Lower leg skin (tissue), 4 donors: ENCODE measurements at places on chromosomes 2 and 18.

GRCh38 chr2:3423492-3424170, 44.1 kb downstream of the TRAPPC12 start:
- DNase-seq = peak; percentile 94

DNA sequence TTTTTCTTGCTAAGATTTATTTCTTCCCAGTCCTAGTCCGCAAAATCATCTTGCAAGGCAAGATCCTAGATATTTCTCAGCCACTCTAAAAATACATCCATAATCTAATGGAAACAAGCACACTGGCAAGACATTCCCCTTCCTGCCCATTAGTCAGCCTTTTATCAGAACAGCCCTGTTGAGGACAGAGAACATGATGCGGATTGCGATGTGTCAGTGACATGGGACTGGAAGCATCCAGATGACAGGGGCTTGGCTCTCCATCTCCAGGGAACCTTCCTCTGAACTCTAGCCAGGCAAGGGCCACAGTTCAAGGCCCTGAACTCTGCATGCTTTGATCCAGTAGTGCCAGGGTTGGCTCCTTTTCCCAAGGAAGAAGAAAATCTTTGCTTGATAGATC, 70.0 kb downstream of the VSNL1 start:
- no peak for DNase-seq

DNA sequence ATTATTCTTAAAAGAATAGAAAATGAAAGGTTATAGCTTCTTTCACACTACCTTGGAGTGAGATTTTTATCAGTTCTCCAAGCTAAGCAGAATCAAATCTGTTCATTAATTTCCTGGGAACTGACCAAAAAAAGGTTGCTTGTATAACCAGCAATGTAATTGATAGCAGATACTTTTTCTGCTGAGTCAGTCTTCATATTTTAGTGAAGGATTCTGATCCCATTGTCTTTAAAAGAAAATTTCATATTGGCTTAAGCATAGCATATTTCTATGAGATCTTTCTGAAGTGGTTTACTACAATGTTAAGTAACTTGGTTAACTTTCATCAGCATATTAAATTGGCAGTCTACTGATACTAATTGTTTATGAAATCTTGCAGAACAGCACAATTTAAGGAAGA, 338.0 kb downstream of the TMX3 start:
- DNase-seq = no peak

DNA sequence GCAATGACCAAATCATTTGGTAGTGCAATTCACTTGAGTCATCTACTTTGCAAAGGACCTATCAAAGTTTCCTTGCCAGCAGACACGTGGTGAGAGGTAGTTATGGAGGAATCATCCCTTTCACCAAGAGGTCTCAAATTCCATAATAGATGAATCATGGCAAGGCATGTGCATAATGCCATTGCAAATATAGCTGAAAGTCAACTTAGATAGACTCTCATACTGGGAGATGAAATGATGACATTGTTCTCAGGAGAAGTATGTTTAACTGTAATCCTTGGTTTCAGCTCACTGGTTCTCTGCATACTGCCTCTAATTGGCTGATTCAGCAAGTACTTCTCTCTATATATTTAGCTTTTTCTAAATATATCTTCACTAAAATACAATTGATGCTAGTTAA, 57.2 kb downstream of the CALCRL start:
- DNase-seq = no peak

DNA sequence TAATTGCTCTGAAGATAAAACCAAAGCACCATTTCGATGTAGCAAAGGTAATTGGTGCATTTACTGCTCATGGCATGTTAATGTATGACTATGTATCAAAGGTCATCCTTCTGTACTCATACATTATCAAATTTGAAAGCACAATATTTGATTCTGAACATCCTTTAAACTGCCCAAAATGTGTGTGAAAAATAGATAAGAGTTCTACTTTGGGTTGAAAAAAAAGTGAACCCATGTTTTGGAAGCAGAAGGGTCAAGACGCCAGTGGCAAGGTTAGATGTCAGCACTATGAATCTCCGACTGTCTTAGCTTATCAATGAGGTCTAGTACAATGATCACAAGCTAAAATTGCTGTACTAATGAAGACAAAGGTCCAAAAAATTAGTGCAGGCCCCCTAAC, 83.1 kb downstream of the LNPK start:
- DNase-seq = no peak
